Astrocyte of the spinal cord (primary cell): ENCODE measurements at places on chromosomes 2 and 18.

- no peak for DNase-seq
Measured at GRCh38 chr2:60532421-60532820, 21.0 kb downstream of the BCL11A start.

- DNase-seq = no peak
Measured at GRCh38 chr2:64854773-64855237, 134.4 kb upstream of the SLC1A4 start.

GRCh38 chr2:151228847-151229512 is 32.7 kb downstream of the RBM43 start:
- peak; percentile 27 for DNase-seq

DNA sequence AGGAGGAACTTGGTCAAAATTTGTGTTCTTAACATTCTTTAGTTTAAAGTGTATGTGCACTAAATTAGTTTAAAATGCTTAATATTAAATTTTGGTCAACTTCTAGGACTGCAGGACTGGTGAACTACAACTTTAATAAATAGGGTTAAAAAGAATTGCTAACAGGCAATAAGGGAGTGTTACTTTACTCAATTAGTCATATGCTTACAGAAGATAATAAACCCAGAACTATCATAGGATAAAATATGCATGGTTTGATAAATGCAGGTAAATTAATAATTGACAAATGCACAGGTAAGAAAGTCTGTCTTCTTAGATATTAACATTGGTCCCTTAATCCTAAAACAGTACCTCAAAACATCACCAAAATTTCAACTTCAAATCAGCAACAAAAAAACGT is 20.6 kb downstream of the FARSB start:
- DNase-seq = no peak

- DNase-seq = no peak
Measured at GRCh38 chr2:143682436-143683055, 553.3 kb downstream of the ARHGAP15 start.

- no peak for DNase-seq
Measured at GRCh38 chr18:43054815-43055519, 60.5 kb downstream of the RIT2 start.

GRCh38 chr2:112163541-112163981 is 25.4 kb downstream of the FBLN7 start:
- DNase-seq = no peak

- DNase-seq = peak; percentile 86
Measured at GRCh38 chr2:13821255-13821880, 811.1 kb upstream of the LRATD1 start.

GRCh38 chr2:44377486-44377885 is 15.7 kb downstream of the CAMKMT start:
- DNase-seq = no peak

- peak; percentile 22 for DNase-seq
Measured at GRCh38 chr2:72204786-72205503, 57.3 kb upstream of the CYP26B1 start.

DNA sequence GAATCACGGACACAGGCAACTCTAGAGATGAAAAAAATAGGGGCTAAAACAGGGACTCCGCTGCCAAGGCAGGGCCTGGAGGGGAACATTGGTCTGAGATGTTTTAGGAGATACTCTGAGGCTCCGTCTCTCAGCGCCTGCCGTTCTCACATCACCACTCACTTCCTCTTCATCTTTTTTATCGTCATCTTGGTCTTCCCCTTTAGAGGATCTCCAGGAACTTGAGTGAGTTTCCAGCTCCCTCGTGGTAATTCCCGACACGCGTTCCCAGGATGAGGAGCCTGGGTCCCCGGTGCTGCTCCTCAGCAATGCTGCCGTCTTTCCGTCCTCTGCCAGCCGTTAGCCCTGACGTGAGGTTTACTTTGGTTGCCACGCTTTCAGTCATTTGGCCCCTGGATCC is 16.1 kb downstream of the MLPH start:
- no peak for DNase-seq

GRCh38 chr2:137523931-137524330 is 440.3 kb upstream of the HNMT start:
- no peak for DNase-seq

GRCh38 chr2:80338794-80339193 is 34.2 kb upstream of the LRRTM1 start:
- DNase-seq = no peak
